Daoy (cell line): ENCODE measurements at places on chromosomes 6 and 20. TPM values are rescaled to one million over a fixed set of nuclear protein-coding genes. Genes with fewer than 3 reads are reported as not detected.

DNA sequence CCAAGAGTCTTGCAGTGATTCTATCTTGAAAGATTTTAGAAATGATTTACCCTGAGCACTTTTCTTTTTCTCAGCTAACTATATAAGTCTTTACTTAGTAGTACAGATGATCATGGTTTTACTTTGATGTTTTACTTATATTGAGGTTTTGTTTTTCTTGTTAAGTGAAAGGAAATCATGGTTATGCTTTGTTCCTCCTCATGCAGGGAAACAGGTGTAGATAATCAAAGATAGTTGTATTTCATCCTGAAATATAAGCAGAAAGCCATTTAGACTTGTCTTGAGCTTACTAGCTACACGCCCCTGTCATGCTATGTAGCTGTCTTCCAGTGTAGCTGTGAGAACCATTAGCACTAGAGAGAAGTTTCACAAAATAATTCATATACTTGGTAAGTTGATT, 113.9 kb downstream of the HIVEP1 start:
- DNase-seq = no peak

DNA sequence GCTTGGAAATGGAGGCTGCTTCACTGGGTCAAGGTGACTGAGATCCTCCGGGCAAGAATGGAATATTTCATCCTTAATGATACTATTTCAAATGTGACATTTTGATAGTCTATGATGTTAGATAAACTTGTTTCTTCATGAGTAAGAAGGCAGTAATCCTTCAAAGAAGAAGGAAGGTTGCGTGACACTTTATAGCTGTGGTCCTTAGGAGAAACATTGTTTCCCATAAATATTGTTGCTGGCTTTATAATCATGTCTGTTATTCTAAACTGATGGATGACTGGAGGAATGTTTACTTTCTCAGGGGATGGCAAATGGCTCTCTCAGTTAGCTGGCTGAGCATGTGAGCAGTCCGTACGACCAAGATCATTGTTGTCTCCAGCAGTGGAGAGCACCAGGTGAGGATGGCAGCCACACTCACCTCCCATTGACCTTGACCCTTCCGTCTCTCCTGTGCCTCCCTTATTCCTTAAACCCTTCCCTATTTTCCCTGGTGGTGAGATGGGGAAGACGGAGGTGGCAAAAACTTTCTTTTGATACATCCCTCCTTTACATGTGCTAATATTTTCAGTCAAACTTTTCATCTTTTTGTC, 171.2 kb upstream of the OLIG3 start:
- DNase-seq = no peak

DNA sequence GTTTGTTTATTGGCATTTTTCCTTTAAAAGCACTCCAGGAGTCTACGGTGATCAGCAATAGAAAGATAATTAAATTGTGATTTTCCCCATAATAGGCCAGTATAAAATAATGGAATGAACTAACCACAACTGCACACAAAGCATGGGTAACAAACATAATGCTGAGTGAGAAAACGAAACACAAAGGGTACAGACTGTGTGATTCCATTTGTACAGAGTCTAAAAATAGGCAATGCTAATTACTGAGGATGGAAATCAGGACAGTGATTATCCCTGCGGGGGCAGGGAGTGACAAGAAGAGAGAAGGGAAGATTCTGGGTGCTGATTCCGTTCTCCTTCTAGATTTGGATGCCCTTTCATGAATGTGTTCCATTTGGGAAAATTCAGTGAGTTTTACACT, 478.1 kb downstream of the PREX1 start:
- DNase-seq = no peak

GRCh38 chr6:108518714-108519576, 41.8 kb upstream of the FOXO3 start:
- DNase-seq = peak; percentile 28

GRCh38 chr6:126722411-126722810, 382.5 kb downstream of the CENPW start:
- no peak for DNase-seq

DNA sequence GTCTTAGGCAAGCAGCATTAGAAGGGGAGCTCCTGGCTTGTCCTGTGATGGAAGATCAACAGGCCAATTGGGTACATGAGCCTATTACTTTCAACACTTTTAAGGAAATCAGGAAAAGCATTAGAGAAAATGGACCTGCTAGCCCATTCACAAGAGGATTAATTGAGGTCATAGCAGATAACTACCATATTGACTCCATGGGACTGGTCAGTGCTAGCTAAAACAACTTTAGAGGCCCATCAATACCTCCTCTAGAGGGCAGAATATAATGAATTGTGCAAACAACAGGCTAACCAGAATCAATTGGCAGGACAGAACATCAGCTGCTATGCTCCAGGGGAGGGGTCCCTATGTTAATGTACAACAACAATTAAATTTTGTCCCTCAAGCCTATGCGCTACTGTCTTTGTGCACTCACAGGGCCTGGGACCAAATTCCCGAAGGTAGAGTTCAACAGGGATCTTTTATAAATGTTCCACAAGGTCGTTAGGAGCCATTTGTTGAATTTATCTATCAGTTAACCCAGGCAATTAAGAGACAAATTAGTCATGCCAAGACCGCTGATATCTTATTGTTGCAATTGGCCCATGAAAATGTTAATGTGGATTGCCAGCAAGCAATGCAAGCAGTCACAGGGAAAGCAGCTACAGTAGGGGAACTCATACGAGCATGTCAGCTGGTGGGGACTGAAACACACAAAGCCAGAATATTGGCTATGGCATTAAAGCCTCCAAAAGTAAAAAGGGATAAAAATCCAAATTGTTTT, 106.6 kb upstream of the BTN3A2 start:
- no peak for DNase-seq

GRCh38 chr6:30782425-30783014, 38.2 kb upstream of the IER3 start:
- peak; percentile 71 for DNase-seq

DNA sequence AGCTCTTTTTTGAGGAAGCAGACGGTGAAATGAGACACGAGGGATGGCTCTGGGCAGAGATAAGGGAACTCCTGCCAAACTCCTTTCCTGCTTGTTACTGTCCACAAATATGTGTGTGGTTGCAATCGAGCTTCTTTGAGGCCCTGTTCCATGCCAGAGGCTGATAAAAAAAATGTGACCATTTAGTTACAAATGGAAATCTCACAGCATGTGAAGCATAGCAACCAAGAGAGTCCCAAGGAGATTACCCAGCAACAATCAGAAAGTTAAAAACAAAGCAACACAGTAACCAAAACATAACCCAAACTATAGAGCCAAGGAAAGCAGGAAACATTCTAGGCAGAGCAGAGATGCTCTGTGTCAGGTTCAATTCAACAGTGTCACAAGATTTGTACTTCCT, 35.4 kb upstream of the HMGN3 start:
- DNase-seq = peak; percentile 74

- no peak for DNase-seq
Observed at GRCh38 chr6:28485482-28485881, 30.1 kb downstream of the GPX6 start.

DNA sequence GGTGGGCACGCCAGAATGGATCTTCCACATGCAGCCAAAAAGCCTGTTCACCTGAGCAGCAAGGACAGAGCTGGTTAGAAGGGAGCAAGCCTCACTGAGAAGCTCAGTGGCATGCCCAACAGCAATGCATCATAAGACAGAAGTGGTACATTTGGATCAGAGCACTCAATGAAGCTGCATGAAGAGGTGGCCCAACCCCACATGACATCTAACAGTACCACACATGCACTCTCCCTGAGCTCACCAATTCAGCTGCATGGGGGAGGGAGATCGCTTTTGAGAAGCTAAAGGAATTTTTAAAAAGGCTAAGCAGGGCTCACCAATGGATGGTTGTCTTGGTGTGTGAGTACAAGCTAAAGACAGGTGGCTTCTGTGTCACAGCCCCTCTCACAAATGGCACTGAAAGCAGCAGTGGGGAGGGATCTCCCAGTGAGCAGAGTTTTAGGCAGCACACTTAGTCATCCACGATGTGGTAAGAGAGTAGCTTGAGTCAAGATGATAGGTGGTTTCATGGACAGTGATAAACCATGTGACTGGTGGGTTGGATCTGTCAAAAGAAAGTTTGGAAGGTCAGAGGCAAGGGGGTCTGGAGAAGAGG, 166.6 kb upstream of the TAB2 start:
- no peak for DNase-seq

DNA sequence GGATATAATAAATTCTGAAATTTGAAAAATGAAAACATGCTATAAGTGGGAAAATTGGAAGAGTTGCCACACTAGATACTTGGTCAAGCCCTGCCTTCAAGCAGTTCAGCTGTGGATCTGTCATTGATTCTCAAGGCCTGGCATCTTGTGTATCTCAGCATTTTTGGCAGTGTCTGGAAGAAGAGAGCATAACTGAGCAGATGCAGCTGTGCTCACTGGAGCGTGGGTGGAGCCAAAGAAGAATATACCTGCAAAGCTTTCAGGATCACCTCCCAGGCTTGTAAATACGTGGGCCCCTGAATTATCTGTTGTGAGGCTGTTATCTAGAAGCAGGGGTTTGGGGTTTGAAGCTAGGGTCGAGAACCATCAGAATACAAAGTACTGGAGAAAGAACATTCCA, 31.3 kb upstream of the CHD6 start:
- DNase-seq = no peak

- no peak for DNase-seq
Observed at GRCh38 chr6:29739136-29739881, 16.1 kb downstream of the HLA-F start.

GRCh38 chr6:1479095-1479494, 89.7 kb downstream of the FOXF2 start:
- DNase-seq = no peak

- DNase-seq = peak; percentile 86
Observed at GRCh38 chr6:40950986-40951698, 87.9 kb downstream of the UNC5CL start.

DNA sequence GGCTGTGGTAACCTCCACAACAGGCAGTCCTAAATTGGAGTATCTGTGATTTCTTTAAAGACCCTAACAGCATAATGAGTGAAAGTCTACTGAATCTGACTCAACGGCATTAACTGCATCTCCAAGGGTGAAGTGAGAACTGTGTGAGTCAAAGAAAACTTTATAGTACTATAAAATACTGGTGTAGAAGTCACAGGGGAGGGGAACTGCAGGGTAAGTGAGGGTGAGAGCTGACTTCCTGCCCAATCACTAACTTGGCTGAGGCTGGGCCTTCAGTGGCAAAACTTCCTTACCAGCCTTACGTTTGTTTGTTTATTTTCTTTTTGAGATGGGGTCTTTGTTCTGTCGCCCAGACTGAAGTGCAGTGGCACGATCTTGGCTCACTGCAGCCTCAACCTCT, 109.8 kb downstream of the PTPRK start:
- peak; percentile 14 for DNase-seq

- DNase-seq = peak; percentile 34
Observed at GRCh38 chr20:58233881-58234528, 5.6 kb upstream of the ANKRD60 start.

- no peak for DNase-seq
Observed at GRCh38 chr6:63864671-63865318, 229.2 kb downstream of the PHF3 start.

- DNase-seq = no peak
Observed at GRCh38 chr6:115004982-115005381, 662.2 kb upstream of the HS3ST5 start.

DNA sequence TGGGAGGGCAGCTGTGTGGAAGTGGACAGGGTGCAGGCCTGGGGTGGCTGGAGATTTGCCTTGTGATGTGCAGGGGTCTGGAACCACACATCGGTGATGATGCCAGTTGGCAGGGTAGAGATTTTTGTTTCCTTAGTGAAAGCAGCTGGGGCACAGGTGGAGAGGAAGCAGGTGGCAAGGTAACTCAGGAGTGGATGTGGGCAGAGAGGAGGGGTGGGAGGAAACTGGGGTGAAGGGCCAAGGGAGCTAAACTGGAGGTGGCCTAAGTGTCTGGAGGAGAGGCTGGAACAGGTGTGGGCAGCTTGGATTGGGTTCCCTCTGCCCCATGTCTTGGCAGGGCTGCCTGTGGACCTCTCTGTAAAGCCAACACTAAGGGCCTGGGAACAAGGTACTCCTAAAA, 4.7 kb upstream of the SCUBE3 start:
- no peak for DNase-seq

DNA sequence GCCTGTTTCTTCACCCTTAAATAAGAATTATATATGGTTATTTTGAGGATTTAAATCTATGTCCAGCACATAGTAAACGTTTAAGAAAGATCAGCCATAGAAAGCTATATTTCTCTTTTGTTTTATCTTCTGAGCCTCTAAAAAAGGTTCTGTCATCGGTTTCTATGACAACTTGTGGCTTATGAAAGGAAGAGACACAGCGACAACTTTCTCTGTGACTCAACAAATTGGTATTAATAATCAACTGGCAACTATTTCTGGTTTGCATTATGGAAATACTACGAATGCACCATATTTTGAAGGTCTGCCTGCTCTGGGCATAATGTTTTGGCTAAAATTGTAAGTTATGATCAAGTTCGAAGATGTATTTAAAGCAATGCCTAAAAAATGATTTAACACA, 751.0 kb downstream of the CD109 start:
- DNase-seq = no peak

DNA sequence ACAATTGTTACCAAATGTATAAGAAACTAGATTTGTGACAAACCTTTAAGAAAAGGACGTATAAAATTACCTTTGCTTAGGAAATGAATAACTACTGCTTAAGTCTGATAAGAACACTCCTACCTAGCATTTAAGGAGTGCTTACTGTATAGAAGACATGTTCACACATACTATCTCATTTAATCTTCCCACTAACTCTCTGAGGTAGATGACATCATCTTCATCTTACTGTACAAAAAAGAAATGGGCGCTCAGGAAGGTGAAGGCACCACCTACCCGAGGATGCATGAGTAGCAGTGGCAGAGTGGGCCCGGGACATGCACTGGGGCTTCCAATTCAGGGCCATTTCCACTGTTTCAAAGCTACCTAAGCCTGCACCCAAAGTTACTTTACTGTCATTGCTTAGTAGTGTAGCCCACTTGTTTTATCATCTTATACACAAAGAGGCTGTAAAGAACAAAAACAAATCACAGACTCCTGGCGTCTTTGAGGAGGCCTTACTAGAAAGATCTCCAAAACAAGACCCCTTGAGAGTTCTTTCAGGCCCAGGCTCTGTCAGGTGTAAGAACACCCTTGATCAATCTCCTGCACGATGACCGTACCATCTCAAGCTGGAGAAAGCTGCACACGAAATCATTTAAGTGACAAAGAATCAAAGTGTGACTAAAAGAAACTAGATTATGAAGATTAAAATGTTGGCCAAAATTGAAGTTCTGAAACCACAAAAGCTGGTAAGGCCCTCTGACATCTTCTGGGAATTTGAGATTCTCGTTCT, 128.0 kb downstream of the INSM1 start:
- DNase-seq = no peak

- DNase-seq = no peak
Observed at GRCh38 chr20:34791289-34792020, 34.0 kb downstream of the NCOA6 start.

The SDCBP2 gene
- total RNA-seq = 1.3 and 3.7 TPM in 2 replicates

The WFDC5 gene
- total RNA-seq = not detected in 2 replicates

The DEFB118 gene
- total RNA-seq = not detected in 2 replicates

The HDGFL1 gene
- not detected in 2 replicates for total RNA-seq

The PHIP gene
- total RNA-seq = 23.1 and 25.1 TPM in 2 replicates

The SLC39A7 gene
- 104 and 121 TPM in 2 replicates for total RNA-seq

The DSP gene
- total RNA-seq = 62.7 and 67.4 TPM in 2 replicates

The RIN2 gene
- total RNA-seq = 10.6 and 18.4 TPM in 2 replicates

The KHDC1 gene
- 5.8 and 6.2 TPM in 2 replicates for total RNA-seq

The ATP9A gene
- 5.6 and 7.9 TPM in 2 replicates for total RNA-seq

The SLC35D3 gene
- not detected in 2 replicates for total RNA-seq

The GSTA4 gene
- 15.5 and 17.4 TPM in 2 replicates for total RNA-seq
